WTC11 (cell line): ENCODE measurements at places on chromosomes 2 and 18. TPM values are rescaled to one million over a fixed set of nuclear protein-coding genes. Genes with fewer than 3 reads are reported as not detected.

DNA sequence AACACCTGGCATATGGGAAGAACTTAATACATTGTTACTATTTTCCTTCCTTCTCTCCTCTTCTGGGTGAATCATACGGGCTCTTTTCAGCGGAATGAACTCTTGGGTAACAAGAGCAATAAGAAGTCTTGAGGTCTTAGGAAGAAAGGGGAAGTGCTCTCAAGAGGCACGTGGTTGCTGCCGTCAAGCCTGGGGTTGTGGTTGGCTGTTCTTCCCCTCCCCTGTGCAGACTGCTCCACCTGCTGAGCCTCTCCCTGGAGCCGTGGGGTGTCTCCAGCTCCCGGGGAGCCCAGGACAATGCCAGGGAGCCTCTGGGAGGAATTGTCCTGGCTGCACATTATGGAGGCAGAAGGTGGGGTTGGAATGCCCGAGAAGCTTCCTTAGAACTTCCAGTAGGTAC lies 19.4 kb downstream of the TOGARAM2 start:
- DNase-seq = no peak

GRCh38 chr18:79525556-79526467 lies 130.1 kb downstream of the NFATC1 start:
- DNase-seq = no peak

GRCh38 chr18:30163573-30163972 lies 879.0 kb downstream of the DSC3 start:
- no peak for DNase-seq

DNA sequence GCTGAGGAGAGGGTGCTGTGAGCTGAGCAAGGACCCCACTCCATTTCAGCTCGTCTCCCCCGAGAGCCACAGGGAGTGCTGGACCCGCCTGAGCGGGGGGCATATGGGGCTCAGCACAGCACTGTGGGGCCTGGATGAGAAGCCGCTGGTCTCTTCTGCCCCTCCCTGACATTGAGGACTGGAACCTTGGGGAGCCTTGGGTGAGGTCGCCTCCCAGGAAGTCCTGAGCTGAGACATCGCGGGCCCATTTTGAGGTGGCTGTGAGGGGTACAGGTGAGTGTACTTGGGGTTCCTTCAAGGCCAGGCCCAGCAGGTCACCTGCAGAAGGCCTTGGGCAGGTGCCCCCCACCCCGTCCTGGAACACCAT lies 3.1 kb upstream of the AQP12A start:
- DNase-seq = no peak

DNA sequence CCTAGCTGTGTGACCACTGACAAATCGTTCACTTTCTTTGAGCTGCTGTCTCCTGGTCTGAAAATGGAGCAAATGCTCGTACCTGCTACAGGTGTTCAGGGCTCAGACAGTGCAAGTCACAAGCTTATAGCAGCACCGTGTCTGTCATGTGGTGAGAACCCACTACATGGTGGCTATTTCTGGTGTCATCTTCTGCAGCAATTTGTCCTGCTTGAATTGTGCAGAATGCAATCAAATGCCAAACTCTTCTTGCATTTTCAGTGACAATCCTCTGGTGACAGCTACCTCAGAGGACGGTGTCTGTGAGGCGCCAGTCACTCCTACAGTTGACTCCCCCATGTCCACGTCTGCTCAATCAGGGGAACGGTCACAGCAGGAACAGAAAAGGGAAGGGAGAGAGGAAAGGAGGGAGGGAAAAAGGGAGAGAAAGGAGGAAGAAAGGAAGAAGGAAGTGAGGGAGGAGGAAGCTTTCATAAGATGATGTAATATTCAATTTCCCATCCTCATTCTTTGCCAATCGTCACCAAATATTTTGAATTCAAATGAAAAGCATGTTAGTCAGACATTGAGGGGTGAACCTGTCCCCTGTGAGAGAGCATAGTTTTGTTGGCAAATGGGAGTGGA lies 122.2 kb downstream of the BCL2 start:
- no peak for DNase-seq

DNA sequence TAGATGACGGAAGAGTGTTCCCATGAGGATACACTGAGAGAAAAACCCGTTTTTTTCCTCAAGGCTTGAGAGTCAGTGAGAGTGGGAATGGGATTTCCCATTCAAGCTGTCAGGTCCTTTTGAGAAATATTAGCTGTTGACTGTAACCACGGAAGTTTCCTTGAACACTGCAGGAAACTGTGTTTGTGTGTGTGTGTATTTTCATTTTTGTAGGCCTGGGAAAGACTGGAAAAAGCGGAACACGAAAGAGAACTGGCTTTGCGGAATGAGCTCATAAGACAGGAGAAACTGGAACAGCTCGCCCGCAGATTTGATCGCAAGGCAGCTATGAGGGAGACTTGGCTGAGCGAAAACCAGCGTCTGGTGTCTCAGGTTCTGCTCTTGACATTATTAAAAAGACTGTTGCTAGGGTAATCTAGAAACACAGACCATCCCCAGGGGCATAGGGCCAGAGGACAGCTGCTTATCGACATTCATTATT lies 98.8 kb upstream of the EML6 start:
- DNase-seq = no peak

The FN1 gene
- total RNA-seq = 102 to 115 TPM (median 111 TPM) in 3 replicates

The GKN2 gene
- total RNA-seq = not detected in 3 replicates
